A549 treated with GW870086 at 1 μM for 4 hours (cell line): ENCODE measurements at places on chromosomes 3 and 15. TPM values are rescaled to one million over a fixed set of nuclear protein-coding genes. Genes with fewer than 3 reads are reported as not detected.

Gene GALNT15
- total RNA-seq = 0.05 to 0.10 TPM (median 0.07 TPM) in 4 of 5 replicates, not detected in the other

Gene NANOGP8
- not detected in 5 replicates for total RNA-seq

Gene ALG1L2
- not detected in 5 replicates for total RNA-seq

Gene PLA1A
- 0.11 to 0.56 TPM (median 0.44 TPM) in 5 replicates for total RNA-seq

Gene SRGAP3
- 0.30 to 0.69 TPM (median 0.59 TPM) in 5 replicates for total RNA-seq

Gene CRBN
- total RNA-seq = 23.6 to 30.7 TPM (median 26.8 TPM) in 5 replicates

Gene AKAP13
- 91.9 to 110 TPM (median 101 TPM) in 5 replicates for total RNA-seq

Gene NOX5
- total RNA-seq = 0.14 to 0.37 TPM (median 0.22 TPM) in 5 replicates

Gene FANCD2OS
- not detected in 5 replicates for total RNA-seq

Gene PCOLCE2
- total RNA-seq = 28.4 to 34.4 TPM (median 29.1 TPM) in 5 replicates

Gene FSTL1
- total RNA-seq = 50.9 to 70.0 TPM (median 69.0 TPM) in 5 replicates

Gene AMOTL2
- 44.5 to 49.0 TPM (median 45.7 TPM) in 5 replicates for total RNA-seq

Gene ZPLD1
- not detected in 5 replicates for total RNA-seq

Gene TTLL13
- total RNA-seq = 0.17 to 0.51 TPM (median 0.24 TPM) in 4 of 5 replicates, not detected in the other

Gene RAB6B
- total RNA-seq = 1.9 to 3.3 TPM (median 2.7 TPM) in 5 replicates

Gene GABRB3
- 54.9 to 82.0 TPM (median 76.9 TPM) in 5 replicates for total RNA-seq

Gene PCLAF
- 128 to 247 TPM (median 163 TPM) in 5 replicates for total RNA-seq

Gene PLSCR5
- not detected in 5 replicates for total RNA-seq

Gene RARRES1
- total RNA-seq = 7.6 to 13.8 TPM (median 10.2 TPM) in 5 replicates

Gene ALDH1L1
- total RNA-seq = 0.08 to 0.24 TPM (median 0.15 TPM) in 5 replicates

Gene SOX14
- total RNA-seq = not detected in 5 replicates

Gene HOMER2
- total RNA-seq = 12.2 to 14.1 TPM (median 12.8 TPM) in 5 replicates

Gene RTP2
- not detected in 5 replicates for total RNA-seq

Gene DNAH12
- 0.05 to 0.16 TPM (median 0.08 TPM) in 3 of 5 replicates, not detected in the others for total RNA-seq

Gene SAMD7
- total RNA-seq = not detected in 5 replicates

Gene GAP43
- 0.09 to 0.10 TPM in 2 of 5 replicates, not detected in the others for total RNA-seq

Gene KIF9
- total RNA-seq = 19.0 to 24.7 TPM (median 20.5 TPM) in 5 replicates

Gene SMCO1
- not detected in 5 replicates for total RNA-seq

Gene TMEM158
- 9.5 to 15.3 TPM (median 12.9 TPM) in 5 replicates for total RNA-seq

Gene FGD5
- total RNA-seq = 0.06 to 0.18 TPM in 2 of 5 replicates, not detected in the others

Gene ZNF860
- 1.3 to 1.5 TPM (median 1.4 TPM) in 5 replicates for total RNA-seq

Gene DPPA2
- not detected in 5 replicates for total RNA-seq

Gene RCCD1
- total RNA-seq = 31.1 to 52.4 TPM (median 37.1 TPM) in 5 replicates
